ENCODE measurements at places on chromosomes 2 and 18.

GRCh38 chr2:19026261-19026660 lies 332.2 kb downstream of the OSR1 start:
- no peak for DNase-seq

GRCh38 chr18:78757014-78757413 lies 222.6 kb upstream of the SALL3 start:
- no peak for DNase-seq

GRCh38 chr18:9705183-9705829 lies 2.8 kb upstream of the RAB31 start:
- DNase-seq: no peak

DNA sequence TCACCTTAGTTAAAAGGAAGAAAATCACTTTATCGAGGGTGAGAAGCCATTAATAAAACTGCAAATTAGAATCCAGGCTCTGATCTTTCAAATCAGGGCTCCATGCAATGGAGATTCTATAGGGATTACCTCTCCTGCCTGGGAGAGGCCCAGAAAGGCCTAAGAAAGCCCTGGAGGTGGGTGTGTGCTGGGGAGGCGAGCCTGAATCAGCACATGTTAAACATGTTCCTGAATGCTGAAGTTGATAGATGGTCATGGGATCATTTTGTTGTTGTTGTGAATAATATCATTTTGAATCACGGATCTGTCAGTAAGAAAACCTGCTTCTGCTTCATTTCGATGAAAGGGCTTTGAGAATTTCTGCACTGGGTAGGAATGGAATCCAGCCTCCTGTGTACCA lies 254.3 kb downstream of the ACKR3 start:
- DNase-seq: no peak
